ENCODE measurements at places on chromosomes 2 and 18.

DNA sequence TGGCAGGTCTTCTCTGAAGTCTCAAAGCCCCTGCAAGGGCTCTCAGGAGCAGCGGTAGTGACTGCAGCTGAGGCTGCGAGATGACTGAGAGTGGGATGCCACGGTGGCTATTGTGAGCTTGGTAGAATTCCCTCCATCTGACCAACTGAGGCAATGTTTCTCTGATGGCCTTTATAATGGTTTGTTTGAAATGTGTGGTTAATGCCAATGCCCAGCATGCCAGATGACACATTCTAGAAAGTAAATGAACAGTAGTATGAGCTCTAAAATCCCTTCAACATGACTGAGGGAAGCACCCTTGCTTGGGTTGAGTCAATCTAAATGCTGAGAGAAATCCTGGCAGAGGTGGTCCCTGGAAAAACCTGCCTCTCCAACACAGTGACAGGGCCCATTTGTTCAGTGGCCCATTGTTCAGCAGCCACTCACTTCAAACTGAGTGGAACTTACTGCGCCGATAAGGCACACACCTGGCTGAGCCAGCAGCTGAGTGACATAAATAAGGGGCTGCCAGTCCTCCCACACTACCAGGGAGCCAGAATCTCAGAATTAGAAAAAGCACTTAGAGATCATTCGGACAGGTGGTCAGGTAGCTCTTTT is 31.7 kb downstream of the SULT1C2 start:
- DNase-seq: no peak

GRCh38 chr2:12624384-12624783 is 92.4 kb upstream of the TRIB2 start:
- no peak for DNase-seq

GRCh38 chr2:165408186-165408585 is 61.3 kb upstream of the CSRNP3 start:
- no peak for DNase-seq

GRCh38 chr2:235048549-235048948 is 96.7 kb downstream of the SH3BP4 start:
- no peak for DNase-seq

- no peak for DNase-seq
Observed at GRCh38 chr2:183185534-183185933, 61.3 kb downstream of the NUP35 start.

- peak; percentile 88 for DNase-seq
Observed at GRCh38 chr18:58536534-58537271, 92.2 kb downstream of the ALPK2 start.

DNA sequence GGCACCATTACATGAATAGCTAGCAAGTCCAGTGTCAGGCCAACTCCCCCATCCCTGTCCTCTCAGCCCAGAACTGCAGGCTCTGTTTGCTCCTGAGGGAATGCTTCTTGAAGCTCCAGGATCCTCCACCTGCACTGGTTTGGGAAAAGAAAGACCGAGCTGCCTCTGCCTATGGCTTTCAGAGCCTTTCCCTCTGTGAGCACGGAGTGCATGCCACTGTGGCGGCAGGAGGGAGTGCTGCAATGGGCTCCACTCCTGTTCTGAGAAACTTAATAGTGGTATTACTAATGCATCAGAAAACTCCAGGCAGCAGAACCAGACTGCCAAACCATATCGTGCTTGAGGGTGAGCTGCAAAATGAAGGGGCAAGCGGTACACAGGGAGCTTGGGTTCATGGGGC is 271.8 kb downstream of the SRBD1 start:
- no peak for DNase-seq

- DNase-seq: no peak
Observed at GRCh38 chr2:144663207-144663606, 143.3 kb upstream of the ZEB2 start.

DNA sequence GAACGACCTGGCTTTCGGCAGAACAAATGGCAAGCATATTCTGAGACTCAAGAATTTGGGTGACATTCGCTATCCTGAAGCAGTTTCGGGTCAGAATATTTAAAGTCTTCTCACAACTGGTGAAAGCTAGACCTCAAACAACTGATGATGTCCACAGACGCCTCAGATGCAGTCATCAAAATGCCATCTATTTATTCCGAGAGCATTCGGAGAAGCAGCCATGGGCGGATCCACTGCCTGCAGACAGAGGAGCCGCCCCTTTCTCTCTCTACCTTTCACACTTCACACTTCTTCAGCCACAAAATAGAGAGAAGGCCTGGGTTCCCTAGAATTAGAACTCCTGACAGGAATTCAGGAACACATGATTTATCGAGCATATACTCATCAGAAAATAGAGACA is 65.8 kb upstream of the CREB1 start:
- DNase-seq: no peak

- no peak for DNase-seq
Observed at GRCh38 chr2:99940963-99941362, 201.4 kb downstream of the AFF3 start.

DNA sequence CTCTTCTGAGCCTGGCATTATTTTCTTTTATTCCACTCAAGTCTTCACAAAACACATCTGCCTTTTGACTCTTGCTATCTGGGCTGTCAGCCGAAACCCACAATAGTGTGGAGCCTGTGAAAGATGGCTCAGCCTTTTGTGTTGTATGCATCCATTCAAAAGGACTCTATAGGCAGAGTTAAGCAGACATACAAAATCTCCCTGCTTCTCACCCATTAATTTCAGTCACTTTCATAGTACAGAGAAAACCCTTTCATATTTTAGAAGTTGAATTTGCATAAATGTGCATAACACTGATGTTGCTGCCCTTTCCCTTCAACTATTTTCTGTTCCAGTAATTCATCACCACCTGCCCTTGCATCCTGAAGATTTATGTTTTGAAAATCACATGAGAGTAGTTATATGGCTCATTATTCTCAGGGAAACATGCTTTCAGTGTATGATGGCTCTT is 154.6 kb downstream of the EVA1A start:
- DNase-seq: no peak

GRCh38 chr2:212242724-212243123 is 295.9 kb downstream of the ERBB4 start:
- no peak for DNase-seq

- no peak for DNase-seq
Observed at GRCh38 chr2:44510246-44510645, 148.5 kb downstream of the CAMKMT start.

DNA sequence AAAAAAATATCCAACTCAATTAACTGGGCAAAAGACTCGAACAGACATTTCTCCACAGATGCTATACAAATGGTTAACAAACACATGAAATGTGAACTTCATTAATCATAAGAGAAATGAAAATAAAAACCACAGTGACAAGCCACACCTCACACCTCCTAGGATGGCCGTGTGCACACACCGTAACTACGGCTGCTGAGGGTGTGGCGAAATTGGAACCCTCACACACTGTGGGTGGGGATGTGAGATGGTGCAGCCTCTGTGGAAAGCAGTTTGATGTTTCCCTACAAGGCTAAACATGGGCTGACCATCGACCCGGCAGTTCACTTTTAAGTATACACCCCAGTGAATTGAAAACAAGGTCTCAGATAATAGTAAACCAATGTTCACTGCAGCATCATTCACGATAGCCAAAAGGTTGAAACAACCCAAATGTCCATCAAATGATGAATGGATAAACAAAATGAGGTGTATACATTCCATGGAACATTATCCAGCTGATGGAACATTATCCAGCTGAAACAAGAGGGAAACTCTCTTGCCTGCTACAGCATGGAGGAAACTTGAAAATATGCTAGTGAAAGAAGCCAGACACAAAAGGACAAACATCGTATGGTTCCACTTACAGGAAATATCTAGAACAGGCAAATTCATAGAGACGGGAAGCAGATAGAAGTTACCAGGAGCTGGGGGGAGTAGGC is 32.2 kb downstream of the ZAP70 start:
- DNase-seq: peak; percentile 60

DNA sequence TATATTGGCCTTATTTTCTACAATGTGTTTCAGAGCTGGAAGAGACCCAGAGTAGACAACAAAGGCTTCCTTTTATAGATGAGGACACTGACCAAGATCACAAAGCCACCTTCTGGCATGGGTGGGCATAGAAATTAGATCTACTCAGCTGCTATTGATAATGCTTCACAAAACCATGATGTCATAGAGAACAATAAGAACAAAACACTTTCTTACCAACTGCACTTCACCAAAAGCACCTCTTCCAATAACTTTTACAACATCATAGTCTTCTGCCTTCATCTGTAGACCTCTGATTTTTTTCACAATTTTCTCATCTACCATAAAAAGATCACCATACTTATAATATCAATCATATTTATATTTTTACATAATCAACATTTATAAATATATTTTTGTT is 58.1 kb downstream of the ROCK2 start:
- DNase-seq: no peak

DNA sequence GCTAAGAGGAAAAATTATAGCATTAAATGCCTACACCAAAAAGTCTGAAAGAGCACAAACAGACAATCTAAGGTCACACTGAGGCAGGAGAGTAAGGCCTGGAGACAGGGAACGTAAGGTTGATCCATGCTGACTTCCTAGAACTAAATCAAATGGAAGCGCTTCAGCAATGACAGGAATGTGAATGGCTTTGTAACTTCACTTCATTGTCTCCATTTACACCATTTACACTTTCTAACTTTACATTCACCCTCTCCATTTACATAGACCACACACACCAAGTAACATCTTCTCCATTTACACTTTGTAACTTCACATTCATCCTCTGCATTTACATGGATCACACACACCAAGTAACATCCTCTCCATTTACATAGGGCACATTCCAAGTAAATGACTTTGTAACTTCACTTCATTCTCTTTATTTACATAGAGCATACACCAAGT is 103.1 kb upstream of the SPATS2L start:
- DNase-seq: peak; percentile 31

DNA sequence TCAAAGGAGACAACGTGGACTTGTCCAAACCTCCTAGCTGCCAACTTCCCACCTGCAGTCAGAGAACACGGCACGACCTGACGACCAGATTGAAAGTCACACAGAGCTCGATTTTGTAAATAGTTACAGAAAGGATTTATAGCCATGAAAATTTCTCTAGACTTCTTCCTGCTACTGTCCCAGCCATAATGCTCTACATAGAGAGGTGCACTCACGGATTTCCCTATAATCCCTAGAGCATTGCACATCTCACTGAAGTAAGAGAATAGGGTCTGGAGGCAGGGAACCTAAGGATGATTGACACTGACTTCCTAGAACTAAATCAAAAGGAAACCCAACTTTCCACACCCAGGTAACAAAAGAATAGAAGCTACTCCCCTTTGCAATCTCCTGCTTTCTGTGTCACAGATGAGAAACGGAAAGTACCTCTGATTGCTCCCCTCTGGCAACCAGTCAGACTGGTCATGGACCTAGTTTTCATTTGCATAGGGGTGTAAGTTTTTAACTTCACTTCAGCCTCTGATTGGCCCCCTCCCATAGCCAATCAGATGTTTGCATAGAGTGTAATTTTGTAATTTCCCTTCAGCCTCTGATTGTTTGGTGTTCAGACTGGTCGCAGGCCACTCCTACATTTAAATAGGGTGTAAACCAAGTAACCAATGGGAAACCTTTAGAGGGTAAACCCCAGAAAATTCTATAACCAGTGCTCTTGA is 58.6 kb upstream of the FBXO11 start:
- peak; percentile 47 for DNase-seq

- DNase-seq: no peak
Observed at GRCh38 chr2:156457523-156458517, 21.6 kb downstream of the GPD2 start.

- DNase-seq: no peak
Observed at GRCh38 chr2:160510617-160511016, 17.0 kb upstream of the RBMS1 start.

- DNase-seq: no peak
Observed at GRCh38 chr2:120262761-120263428, 10.2 kb downstream of the RALB start.

DNA sequence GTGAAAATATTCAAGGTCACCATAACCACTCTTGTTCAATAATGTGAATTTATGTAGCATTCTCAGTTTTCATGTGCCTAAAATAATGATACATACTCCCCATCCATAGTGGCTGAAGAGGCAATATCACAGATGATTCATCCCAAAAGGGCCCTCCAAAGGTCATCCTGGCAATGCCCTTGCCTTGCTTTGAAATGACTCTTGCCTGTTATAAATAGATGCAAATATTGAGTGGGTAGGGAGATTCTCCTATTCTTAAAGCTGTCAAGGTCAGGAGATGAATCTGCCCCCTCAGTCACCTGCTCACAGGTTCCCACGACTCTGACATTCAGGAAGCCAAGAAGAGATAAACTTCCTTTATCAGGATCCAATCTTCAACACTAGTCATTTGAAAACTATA is 490.5 kb downstream of the TNS1 start:
- no peak for DNase-seq

GRCh38 chr2:55779459-55780421 is 86.1 kb upstream of the PNPT1 start:
- DNase-seq: no peak
